Right renal cortex interstitium (tissue), 3 donors: ENCODE measurements at places on chromosomes 11 and 22. TPM values are rescaled to one million over a fixed set of nuclear protein-coding genes. Genes with fewer than 3 reads are reported as not detected.

The SAA1 gene
- polyA plus RNA-seq: not detected

The JHY gene
- polyA plus RNA-seq: 14.0 TPM

GRCh38 chr11:9765320-9766101 lies 101.6 kb downstream of the SWAP70 start:
- no peak for DNase-seq

DNA sequence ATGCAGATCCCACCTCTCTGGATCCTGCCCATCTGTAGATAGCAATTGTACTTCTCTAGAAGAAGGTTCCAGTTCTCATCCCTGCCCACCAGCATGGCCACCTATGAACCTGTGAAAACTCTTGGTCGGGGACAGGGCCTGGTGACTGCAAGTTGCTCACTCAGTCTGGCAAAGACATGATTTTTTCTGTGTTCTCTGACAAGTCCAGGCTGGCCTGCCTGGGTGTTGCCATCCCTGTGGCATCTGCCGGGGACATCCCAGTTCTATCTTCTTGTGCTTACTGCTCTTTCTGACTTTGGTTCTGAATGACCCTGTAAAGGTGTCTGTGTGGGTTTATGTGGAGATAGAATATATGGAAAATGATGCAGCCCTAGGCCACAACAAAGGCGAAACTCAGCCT lies 545.8 kb downstream of the INSC start:
- no peak for DNase-seq

GRCh38 chr22:32804531-32805360 lies 3.2 kb downstream of the TIMP3 start:
- no peak for DNase-seq

The TSPAN32 gene
- polyA plus RNA-seq: 2.2 TPM

The LMF2 gene
- 35.2 TPM for polyA plus RNA-seq

GRCh38 chr22:25327018-25327755 lies 107.7 kb downstream of the CRYBB2 start:
- no peak for DNase-seq

DNA sequence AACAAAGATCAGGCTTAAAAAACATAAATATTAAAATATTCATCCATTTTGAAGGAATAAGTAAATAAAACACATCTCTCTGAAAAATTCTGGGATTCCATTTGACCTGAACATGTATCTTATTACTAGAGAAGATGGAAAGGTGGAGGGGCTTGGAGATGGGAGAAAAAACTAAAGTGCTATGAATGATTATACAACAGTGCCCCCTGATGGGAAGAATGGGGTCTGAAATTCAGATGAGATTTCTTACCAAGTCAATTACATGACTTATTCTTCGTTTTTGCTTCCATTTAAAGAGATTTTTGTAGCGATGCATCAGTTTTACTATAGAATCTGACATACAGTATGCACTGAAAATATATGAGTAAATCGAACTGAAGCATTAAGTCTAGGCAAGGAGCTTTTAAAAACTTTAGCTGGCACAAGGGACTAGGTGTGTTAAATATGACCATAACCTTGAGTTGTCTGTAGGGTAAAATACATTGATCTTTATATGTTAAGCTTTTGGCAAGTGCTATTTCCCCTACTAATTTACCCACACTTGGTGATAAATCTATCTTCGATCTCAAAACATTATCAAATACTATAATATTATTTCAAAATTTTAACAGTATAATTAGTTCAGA lies 718.8 kb downstream of the CNTN5 start:
- peak; percentile 33 for DNase-seq

The ANKK1 gene
- 0.21 TPM for polyA plus RNA-seq

DNA sequence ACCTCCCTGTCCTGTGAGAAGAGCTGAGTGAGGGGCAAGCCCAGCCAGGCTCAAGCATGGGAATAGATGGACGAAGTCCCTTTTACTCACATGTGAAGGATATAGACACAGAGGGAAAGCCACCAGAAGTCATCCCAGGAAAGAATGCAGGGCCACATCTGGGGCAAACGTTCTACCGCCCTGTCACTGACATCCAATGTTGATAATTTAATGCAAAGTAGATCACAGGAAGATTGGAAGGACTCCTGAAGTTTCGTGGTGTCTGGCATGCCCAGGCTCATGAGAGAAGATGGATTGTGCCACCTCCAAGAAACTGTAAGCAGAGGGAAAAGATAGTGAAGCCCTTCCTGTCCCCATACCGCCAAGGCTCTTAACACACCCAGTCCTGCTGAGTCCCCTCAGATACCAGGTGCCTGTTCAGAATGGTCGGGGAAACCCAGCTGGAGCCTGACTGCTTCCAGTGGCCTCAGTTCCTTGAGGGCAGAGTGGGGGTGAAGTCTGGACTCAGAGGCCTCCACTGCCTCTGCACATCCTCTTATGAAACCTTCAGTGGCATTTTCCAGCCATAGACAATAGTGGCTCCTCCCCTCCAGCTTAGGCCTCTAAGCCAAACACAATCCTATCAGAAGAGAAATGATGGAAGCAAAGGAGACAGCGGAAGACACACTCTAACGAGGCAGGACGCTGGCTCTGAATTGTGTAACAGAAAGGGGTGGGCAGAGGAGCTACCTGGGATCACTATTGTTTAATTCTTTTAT lies 7.5 kb upstream of the STK33 start:
- DNase-seq: no peak

GRCh38 chr11:67368621-67369020 lies 4.8 kb downstream of the CLCF1 start:
- no peak for DNase-seq

The NPTXR gene
- 4.3 TPM for polyA plus RNA-seq
